CD4-positive, alpha-beta T cell treated with Interleukin-4 for 4 hours (primary cell): ENCODE measurements at places on chromosomes 5 and 9.

DNA sequence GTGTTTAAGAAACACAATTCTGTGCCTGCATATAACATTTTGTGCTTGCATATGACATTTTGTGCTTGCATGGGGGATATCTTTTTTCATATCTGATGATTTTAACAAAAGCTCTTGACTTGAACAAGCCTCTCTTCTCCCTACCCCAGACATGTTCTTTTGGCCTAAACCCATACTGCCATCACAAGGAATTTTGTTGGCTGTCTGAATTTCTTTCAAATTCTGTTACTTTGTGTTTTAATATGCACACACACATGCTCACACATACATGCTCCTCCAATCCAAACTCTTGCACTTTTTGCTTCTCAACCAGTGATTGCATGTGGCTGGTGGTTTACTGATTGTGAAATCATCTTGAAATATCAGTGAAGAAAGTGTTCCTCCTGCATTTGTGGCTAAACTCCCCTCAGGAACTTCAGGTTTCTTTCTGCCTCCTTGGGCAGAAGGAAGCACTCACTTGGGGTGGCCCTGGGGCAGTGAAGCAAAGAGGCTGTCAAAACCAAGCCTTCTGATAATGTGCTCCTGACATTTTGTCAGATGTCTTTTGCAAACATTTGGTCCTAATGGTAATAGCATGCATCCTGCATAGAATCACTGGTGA lies 377.2 kb upstream of the KLF4 start:
- no peak for DNase-seq

DNA sequence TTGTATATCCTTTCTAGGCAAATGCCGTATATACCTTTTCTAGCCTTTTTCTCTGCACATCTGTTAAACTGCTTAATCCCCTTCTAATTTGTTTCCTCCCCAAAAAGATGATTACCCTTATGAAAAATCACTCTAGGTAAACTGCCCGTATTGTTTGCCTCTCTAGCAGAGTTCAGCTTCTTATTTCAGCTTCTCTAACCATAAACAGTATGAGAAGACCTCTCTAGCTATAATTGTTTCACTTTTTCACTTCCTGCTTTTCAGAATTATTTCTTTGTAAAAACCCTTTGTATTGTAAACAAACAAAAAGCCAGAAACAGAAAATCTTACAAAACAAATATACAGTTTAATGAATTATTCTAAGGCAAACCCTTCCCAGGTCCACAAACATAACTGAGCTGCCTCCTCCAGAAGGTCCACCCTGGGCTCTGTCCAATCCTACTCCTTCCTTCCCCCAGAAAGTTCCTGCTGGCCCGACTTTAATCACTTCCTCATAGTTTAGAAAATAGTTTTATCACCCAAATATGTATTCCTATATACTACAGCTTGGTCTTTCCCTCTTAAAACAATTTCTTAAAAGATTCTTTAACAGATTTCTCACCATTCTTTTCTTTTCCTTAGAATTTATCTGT lies 158.1 kb downstream of the FGF1 start:
- no peak for DNase-seq

DNA sequence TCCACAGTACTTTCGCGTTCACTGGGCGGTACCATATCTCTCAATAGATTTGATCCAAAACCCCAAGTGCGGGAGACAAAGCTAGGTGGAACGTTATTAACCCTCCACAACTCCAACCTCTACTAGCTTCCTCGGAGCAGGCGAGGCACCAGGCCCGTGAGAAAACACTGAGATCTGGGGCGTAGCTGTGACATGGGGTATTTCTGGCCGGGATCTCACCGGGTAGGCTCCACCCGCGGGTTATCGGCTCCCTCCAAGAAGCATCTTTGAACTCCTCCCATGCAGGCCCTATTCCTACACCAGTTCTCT lies 350 bp upstream of the SLC25A46 start:
- DNase-seq: no peak

- DNase-seq: no peak
Observed at GRCh38 chr9:135183528-135184180, 96.2 kb downstream of the OLFM1 start.

DNA sequence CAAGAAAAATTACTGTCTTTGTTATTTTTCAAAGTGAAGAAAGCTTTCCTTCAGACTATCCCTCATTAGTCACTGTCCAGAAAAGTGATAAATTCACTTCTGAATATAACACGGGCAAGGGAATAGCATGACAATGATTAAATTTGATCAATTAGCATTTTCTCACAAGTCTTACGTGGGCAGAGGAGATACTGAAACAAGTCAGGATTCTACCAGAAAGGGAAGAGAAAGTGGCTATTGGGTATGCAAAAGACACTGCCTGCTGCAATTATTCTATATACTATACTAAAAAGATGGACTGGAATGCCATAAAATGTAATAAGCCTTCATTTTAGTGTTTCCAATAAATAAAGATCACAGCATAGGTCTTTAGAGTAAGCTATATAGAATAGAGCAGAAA lies 7.4 kb downstream of the COX7C start:
- DNase-seq: no peak

- no peak for DNase-seq
Observed at GRCh38 chr5:158119961-158120723, 261.2 kb upstream of the CLINT1 start.

GRCh38 chr9:88737031-88737430 lies 202.1 kb downstream of the NXNL2 start:
- DNase-seq: no peak

- no peak for DNase-seq
Observed at GRCh38 chr5:176364765-176365350, 429 bp upstream of the ARL10 start.

DNA sequence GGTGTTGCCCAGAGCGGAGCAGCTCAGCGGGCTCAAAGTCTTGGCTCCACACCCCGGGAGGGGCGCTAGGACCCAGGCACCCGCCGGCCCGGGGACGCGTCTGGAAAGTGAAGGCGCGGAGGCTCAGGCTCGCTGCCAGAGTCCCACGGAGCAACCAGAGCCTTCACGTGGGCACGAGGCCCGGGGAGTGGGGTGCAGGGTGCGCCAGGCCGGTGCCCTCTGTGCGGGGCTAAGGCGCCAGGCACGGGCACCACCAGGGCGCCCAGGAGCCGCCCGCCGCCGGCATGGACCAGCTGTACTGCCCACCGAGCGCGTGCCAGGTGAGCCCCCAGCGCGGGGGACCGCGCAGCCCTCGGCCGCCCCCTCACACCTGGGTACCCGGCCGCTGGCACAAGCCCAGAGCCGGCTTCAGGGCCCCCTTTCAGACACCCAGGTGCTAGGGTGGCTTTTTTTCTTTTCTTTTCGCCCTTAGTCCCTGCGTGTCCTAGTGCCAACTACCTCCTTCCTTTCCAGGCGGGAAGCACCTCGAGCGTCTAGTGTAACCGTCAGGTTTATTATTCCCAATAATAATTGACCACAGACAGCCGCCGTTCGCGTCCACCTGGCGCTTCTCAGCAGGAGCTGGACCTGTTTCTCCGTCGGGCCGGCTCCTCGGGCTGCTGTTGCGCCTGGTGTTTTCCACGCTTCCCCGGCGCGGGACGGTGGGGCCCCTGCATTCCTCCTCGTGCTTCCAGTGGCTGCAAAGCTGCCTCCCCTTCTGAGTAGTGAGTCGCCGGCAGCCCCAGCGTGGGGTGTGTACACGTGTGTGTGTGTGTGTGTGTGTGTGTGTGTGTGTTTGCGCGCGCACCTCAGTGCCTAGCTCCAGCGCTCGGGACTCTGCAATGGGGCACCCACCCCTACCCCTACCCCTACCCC lies 30.1 kb upstream of the PDE8B start:
- no peak for DNase-seq

DNA sequence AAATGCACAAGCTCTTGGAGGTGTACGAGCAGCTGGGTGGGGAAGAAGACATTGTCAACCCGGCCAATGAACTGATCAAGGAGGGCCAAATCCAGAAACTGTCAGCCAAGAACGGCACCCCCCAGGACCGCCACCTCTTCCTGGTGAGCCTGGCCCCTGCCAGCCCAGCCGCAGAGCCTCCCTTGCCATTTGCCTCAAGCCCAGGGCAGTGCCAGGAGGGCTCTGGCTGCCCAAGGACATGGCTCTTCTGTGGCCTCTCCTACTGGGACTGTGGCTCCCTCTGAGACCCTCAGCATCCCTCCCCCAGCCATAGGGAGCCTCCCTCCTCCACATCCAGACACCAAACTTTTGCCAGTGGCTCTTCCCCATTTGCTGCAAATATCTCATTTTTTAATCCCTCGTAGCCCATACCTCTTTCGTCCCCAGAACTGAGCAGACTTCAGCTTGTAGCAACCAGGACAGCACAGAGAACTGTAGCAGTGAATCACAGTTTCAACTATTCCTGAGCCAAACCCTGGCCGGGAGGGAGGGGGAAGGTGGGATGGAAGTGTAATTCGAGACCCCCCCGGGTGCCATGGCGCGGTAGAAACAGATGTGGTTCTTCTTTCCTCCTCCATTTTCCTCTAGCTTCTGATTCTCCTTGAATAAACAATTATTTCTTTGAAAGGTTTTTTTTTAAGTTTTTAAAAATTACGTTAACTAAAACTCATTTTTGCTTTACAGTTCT lies 44.5 kb upstream of the SUSD3 start:
- no peak for DNase-seq

DNA sequence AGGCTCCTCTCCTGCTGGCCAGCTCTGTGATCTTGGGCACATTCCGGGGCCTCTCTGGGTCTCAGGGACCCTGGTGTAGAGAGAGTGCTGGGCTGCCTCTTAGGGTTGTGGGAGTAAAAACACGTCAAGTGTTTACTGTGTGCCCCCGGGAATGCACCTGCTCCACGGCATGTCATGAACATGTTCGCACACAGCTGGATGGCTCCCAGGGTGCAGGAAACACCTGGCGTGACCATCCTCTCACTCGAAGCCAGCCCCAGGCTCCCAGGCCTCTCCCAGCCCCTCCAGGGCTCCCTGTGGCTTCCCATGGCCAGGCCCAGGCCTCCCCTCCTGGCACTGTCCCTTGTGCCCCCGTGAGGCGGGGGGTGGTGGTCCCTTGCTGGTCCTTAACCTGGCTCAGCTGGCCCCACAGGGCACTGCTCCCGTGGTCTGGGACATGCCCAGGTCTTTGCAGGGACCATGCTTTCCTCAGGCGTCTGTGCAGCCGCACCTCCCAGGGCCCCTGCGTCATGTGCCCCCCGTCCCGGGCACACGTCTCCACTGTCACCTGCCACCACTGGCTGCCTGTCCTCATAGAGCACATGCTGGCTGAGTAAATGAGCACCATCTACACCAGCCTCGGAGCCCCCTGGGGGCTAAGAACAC lies 44.9 kb downstream of the SLC6A3 start:
- no peak for DNase-seq

GRCh38 chr9:21711504-21711903 lies 90.9 kb upstream of the MTAP start:
- DNase-seq: no peak

- no peak for DNase-seq
Observed at GRCh38 chr9:109504689-109505088, 6.6 kb upstream of the PTPN3 start.

- no peak for DNase-seq
Observed at GRCh38 chr9:126649477-126649876, 35.7 kb downstream of the LMX1B start.

DNA sequence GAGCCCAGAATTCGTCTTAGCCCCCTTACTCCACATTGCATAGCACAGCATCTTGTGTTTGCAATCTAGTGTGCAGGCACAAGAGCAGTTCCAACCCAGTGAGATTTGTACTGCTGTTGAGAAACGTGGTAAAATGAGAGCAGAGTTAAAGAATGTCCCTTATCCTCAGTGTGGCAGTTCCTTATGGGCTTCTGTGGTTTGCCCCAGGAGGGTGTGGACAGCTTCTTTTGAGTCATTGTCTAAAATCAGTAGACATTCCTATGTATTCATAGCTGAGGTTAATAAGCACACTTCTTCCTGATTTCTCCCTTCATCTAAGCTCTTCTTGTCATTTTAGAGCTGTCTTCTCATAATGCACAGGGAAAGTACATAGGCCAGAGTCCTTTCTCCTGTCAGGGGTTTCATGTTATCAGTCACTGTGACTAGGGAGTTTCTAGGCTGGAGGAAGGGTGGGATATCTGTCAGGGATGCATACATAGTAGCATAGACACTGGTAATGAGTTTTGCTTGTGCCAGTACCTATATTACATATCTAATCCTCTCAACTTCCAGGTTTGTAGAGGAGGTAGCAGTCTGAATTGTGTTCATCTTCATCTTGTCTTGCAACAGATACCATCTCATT lies 2.0 kb upstream of the CAVIN4 start:
- no peak for DNase-seq

DNA sequence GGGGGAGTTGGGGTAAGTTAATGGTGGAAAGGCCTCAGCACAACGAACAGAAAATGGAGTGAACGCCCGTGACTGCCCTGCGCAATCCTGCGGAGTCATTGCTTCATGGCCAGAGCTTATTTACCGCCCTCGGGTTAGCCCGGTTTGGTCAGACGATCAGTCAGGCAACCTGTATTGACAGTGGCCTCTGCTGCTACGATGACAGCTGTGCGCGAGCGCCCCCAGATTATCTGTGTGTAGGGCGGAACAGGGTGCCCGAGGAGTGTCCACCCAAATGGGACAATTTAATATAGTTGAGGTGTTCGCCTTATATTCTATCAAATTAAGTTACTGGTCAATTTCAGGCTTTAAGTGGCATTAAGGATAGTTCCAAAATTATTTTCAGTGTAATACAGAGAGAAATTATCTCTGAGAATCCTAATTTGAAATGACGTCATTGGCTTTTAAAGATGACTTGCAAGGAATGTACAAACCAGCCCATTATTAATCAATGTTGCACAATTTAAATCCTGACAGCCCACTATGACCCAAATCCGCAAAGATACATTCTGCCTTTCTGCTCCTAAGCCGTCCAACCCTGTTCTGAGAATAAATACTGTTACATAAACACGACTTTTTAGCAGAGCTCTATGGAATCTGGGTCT lies 879 bp upstream of the UBQLN1 start:
- DNase-seq: peak; percentile 63

GRCh38 chr9:86041311-86041741 lies 58.0 kb downstream of the GOLM1 start:
- no peak for DNase-seq

DNA sequence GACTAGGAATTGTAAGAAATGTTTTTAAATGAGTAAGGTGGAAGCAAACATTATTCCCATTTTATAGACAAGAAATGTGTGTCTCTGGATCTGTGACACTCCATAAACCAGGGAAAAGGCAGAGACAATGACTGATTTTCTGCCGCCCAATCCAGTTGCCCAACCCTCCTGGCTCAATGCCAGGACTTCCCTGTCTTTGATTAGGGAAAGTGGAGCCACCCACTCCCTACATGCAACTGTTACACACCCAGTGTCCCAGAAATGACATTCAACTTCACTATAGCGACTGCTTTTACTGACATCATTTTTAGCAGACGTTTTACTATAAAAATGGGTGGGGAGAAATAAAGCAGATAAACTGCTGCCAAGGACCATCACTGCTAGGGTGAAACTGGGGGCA lies 79.7 kb downstream of the THBS4 start:
- DNase-seq: no peak

GRCh38 chr5:178347956-178348355 lies 115.4 kb upstream of the PHYKPL start:
- no peak for DNase-seq

DNA sequence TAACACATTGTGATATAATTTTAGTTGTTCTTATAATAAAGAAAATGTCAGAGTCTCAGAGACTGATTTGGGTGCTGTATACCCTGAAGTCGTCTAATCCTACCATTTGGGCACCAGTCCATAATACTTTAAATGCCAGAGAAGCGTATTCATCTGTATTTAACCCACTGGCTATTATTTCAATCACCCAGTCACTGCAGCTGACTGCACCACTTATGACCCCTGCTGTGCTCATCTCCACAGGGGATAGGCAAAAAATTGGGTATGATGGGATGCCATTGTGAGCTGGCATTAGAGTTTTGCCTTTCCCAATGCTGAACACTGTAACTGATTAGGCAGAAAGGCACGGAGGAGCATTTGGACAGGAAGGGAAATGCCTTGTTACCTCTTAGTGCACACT lies 599.7 kb downstream of the CAAP1 start:
- no peak for DNase-seq
